Transverse colon (tissue), 4 donors: ENCODE measurements at places on chromosomes 6 and 20. TPM values are rescaled to one million over a fixed set of nuclear protein-coding genes. Genes with fewer than 3 reads are reported as not detected.
A peak's percentile ranks its signal among the peaks of the same experiment; 100 is the strongest.

The RPP21 gene
- total RNA-seq, result 84.2 TPM

The LTB gene
- 7.6 TPM for total RNA-seq

The GRM1 gene
- not detected for total RNA-seq

The LBP gene
- not detected for total RNA-seq

The LYRM4 gene
- 14.0 TPM for total RNA-seq

The TFAP2A gene
- not detected for total RNA-seq

The SLC22A3 gene
- total RNA-seq, result 6.8 TPM

The SPTLC3 gene
- 9.7 TPM for total RNA-seq

The RIPK1 gene
- 34.3 TPM for total RNA-seq

The OR2H1 gene
- total RNA-seq, result not detected

The TCP11 gene
- total RNA-seq, result not detected

DNA sequence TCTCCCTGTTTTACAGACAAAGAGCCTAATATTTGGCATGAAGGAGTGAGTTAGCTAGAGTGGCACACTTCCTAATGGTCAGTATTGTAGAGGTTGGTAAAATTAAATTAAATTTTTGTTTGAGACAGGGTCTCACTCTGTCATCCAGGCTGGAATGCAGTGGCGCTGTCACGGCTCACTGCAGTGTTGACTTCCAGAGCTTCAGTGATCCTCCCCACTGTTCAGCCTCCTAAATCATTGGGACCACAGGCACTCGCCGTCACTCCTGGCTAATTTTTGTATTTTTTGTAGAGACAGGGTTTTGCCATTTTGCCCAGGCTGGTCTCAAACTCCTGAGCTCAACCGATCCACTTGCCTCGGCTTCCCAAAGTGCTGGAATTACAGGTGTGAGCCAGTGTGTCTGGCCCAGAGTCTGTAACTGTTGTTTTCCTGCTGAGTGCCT, 70.9 kb downstream of the SCAND1 start:
- no peaks in the 10 kb centered on the region for H3K4me1 ChIP-seq
- peak overlapping the region; percentile 84 for H3K27ac ChIP-seq
- H3K27me3 ChIP-seq, result no peaks in the 10 kb centered on the region
- no peak overlapping the region for H3K4me3 ChIP-seq

- peaks cover 11% of the 10 kb centered on the region for H3K27me3 ChIP-seq
- H3K4me3 ChIP-seq, result no peak overlapping the region
- H3K27ac ChIP-seq, result no peak overlapping the region
- no peaks in the 10 kb centered on the region for H3K36me3 ChIP-seq
- no peaks in the 10 kb centered on the region for H3K4me1 ChIP-seq
- DNase-seq, result no peak
Measured at GRCh38 chr6:37547564-37548061, 47.9 kb upstream of the CCDC167 start.

DNA sequence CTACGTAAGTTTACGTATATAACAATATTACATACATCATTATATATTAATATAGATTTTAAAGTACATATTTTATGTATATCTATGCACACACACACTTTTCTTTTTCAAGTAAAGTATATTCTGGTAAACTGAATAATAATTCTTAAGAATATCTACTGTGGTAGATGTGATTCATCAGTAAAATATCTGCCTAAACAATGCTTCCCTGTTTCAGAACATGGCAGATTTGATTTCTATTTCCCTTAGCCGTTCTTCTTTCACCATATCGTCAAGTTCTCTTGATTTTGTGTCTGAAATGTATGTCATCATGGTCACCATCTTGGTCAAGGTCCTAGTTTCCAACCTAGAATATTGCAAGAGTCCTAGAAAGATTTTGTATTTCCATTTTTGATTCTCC, 195.6 kb downstream of the HDGFL1 start:
- no peaks in the 10 kb centered on the region for H3K27me3 ChIP-seq
- H3K4me3 ChIP-seq, result no peak overlapping the region
- no peak for DNase-seq
- no peaks in the 10 kb centered on the region for H3K4me1 ChIP-seq
- no peak overlapping the region for H3K27ac ChIP-seq

- DNase-seq, result no peak
- H3K27ac ChIP-seq, result peak overlapping the region; percentile 78
Measured at GRCh38 chr6:168157272-168158212, 78.5 kb upstream of the FRMD1 start.

DNA sequence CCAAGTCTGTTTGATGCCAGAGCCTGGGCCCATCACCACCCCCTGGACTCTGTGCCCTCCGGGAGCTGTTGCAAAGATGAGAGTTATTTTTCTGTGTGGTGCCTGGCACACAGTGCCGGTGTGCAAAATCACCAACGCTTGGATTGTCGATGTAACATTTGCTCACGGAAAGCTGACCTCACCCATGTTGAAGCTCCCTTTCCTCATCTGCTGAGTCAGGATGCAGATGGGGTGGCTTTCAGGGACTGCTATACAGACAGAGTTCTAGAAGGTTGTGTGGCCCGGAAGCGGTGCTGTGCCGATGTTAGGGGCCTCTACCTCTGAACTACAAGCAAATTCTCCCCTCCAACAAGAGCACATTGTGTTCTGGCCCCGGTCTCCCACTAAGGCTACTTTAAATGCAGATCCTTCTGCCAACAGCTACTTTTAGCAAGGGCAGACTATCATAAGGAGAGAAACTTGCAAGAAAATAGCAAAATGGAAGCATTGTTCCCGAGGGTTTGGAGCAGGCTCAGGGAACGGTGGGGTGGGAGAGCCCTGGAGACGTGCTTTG, 34.0 kb downstream of the EYA2 start:
- H3K36me3 ChIP-seq, result no peaks in the 10 kb centered on the region
- no peak overlapping the region for H3K27ac ChIP-seq
- no peak for DNase-seq
- no peak overlapping the region for H3K4me3 ChIP-seq
- no peaks in the 10 kb centered on the region for H3K4me1 ChIP-seq

DNA sequence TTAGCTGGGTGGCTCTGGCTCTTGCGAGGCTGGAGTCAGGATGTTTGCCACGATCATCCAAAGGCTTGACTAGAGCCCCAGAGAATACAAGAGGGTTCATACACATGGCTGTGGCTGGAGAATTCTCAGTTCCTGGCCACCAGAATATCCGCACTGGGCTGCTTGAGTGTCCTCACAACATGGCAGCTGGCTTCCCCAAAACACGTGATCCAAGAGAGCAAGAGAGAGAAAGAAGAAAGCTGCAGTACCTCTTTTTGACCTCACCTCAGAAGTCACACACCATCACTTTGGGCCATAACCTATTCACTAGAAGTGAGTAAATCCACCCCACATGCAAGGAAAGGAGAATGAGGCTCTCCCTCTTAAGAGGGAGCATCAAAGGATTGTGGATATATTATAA, 21.5 kb upstream of the BPIFB1 start:
- no peak overlapping the region for H3K4me3 ChIP-seq
- H3K4me1 ChIP-seq, result no peaks in the 10 kb centered on the region
- H3K27ac ChIP-seq, result no peak overlapping the region
- H3K36me3 ChIP-seq, result no peaks in the 10 kb centered on the region
- DNase-seq, result no peak

- H3K27ac ChIP-seq, result no peak within 1 kb of the TSS
- DNase-seq, result no peak
- H3K4me3 ChIP-seq, result no peak within 1 kb of the TSS
- H3K4me1 ChIP-seq, result peaks cover 3% of the 10 kb centered on the region
- H3K27me3 ChIP-seq, result peaks cover 57% of the 10 kb centered on the region
Measured at GRCh38 chr20:58228484-58229197, at the start of gene ANKRD60. Gene ANKRD60, minus strand, starts transcription at chr20:58228653. Its CDS starts 0 bp downstream, at chr20:58228653.

GRCh38 chr20:43895235-43895634, 19.4 kb upstream of the TOX2 start:
- no peak overlapping the region for H3K4me3 ChIP-seq
- no peak for DNase-seq
- no peaks in the 10 kb centered on the region for H3K4me1 ChIP-seq

GRCh38 chr6:23173234-23173633, 603.9 kb downstream of the HDGFL1 start:
- no peak for DNase-seq
- no peaks in the 10 kb centered on the region for H3K36me3 ChIP-seq
- H3K27ac ChIP-seq, result no peak overlapping the region
- no peak overlapping the region for H3K4me3 ChIP-seq
- H3K4me1 ChIP-seq, result no peaks in the 10 kb centered on the region
- H3K27me3 ChIP-seq, result no peaks in the 10 kb centered on the region

- no peak for DNase-seq
- no peaks in the 10 kb centered on the region for H3K4me1 ChIP-seq
- H3K27me3 ChIP-seq, result no peaks in the 10 kb centered on the region
- H3K4me3 ChIP-seq, result no peak overlapping the region
- H3K27ac ChIP-seq, result no peak overlapping the region
Measured at GRCh38 chr6:135195522-135195921, 14.4 kb downstream of the MYB start.

GRCh38 chr6:44655412-44656342, 268.2 kb downstream of the CDC5L start:
- H3K4me1 ChIP-seq, result no peaks in the 10 kb centered on the region
- no peak overlapping the region for H3K27ac ChIP-seq
- no peaks in the 10 kb centered on the region for H3K27me3 ChIP-seq

- no peaks in the 10 kb centered on the region for H3K36me3 ChIP-seq
- H3K27ac ChIP-seq, result no peak overlapping the region
- H3K27me3 ChIP-seq, result no peaks in the 10 kb centered on the region
- DNase-seq, result no peak
Measured at GRCh38 chr6:157531986-157532365, 151.0 kb downstream of the ZDHHC14 start.

GRCh38 chr20:25338112-25339023, 52.3 kb downstream of the ABHD12 start:
- no peak overlapping the region for H3K27ac ChIP-seq
- H3K4me1 ChIP-seq, result peaks cover 20% of the 10 kb centered on the region
- no peaks in the 10 kb centered on the region for H3K27me3 ChIP-seq
- no peaks in the 10 kb centered on the region for H3K36me3 ChIP-seq
- no peak overlapping the region for H3K4me3 ChIP-seq

DNA sequence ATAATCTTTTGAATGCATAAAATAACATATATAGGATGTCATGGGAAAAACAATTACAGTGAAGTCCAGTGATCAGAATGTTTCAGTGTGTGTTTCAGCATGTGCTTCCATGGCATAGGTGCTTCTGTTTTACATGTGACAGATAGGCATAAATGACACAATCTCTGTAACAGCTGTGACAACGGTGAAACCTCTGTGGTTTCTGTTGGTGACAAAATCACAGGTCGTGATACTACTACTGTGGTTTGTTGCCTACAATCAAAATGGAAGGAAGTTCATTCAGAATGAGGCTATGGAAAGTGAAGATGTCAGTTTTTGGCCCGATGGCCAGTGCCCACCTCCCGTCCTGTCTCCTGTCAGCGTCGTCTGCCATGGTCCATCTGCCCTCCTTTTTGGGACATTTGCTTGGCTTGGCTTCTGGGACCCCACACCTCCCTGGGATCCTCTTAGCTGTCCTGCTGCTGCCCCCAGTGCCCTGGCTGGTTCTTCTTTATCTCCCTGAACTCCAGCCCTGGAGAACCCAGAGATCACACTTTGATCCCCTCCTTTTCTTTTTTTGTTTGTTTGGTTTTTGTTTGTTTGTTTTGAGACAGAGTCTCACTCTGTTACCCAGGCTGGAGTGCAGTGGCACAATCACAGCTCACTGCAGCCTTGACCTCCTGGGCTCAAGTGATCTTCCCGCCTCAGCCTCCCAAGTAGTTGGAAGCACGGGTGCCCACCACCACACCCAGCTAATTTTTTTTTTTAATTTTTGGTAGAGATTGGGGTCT, 79.3 kb upstream of the NAA20 start:
- peak overlapping the region; percentile 86 for H3K27ac ChIP-seq
- no peaks in the 10 kb centered on the region for H3K27me3 ChIP-seq
- no peak overlapping the region for H3K4me3 ChIP-seq

- peak; percentile 48 for DNase-seq
- H3K4me3 ChIP-seq, result peak overlapping the region; percentile 78
- H3K27me3 ChIP-seq, result no peaks in the 10 kb centered on the region
- H3K27ac ChIP-seq, result peak overlapping the region; percentile 96
- no peaks in the 10 kb centered on the region for H3K36me3 ChIP-seq
Measured at GRCh38 chr20:58389324-58389967, 417 bp downstream of the VAPB start.

- no peak overlapping the region for H3K27ac ChIP-seq
- no peaks in the 10 kb centered on the region for H3K27me3 ChIP-seq
- DNase-seq, result no peak
- H3K4me1 ChIP-seq, result no peaks in the 10 kb centered on the region
- H3K4me3 ChIP-seq, result no peak overlapping the region
Measured at GRCh38 chr6:56017198-56017597, 141.8 kb upstream of the BMP5 start.

DNA sequence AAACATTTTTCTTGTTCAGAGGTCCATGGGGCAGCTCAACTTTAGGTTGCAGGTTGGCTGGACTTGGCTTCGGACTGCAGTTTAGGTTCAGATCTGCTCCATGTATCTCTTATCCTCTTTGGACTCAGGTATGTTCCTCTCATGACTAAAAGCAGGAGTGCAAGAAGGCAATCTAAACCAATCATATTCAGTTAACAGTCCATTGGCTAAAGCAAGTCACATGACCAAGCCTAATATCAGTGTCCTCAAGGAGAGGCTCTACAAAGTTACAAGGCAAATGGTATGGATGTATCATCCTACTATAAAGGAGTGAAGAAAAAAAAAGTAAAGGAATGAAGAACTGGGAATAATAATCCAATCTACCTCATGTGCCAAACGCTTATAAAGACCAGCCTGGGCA, 2.5 kb upstream of the ACTR5 start:
- H3K4me3 ChIP-seq, result no peak overlapping the region
- no peak for DNase-seq
- no peak overlapping the region for H3K27ac ChIP-seq
- H3K4me1 ChIP-seq, result peaks cover 16% of the 10 kb centered on the region

GRCh38 chr6:109875973-109876372, 102.1 kb upstream of the GPR6 start:
- DNase-seq, result no peak
- no peaks in the 10 kb centered on the region for H3K4me1 ChIP-seq
- no peaks in the 10 kb centered on the region for H3K27me3 ChIP-seq

DNA sequence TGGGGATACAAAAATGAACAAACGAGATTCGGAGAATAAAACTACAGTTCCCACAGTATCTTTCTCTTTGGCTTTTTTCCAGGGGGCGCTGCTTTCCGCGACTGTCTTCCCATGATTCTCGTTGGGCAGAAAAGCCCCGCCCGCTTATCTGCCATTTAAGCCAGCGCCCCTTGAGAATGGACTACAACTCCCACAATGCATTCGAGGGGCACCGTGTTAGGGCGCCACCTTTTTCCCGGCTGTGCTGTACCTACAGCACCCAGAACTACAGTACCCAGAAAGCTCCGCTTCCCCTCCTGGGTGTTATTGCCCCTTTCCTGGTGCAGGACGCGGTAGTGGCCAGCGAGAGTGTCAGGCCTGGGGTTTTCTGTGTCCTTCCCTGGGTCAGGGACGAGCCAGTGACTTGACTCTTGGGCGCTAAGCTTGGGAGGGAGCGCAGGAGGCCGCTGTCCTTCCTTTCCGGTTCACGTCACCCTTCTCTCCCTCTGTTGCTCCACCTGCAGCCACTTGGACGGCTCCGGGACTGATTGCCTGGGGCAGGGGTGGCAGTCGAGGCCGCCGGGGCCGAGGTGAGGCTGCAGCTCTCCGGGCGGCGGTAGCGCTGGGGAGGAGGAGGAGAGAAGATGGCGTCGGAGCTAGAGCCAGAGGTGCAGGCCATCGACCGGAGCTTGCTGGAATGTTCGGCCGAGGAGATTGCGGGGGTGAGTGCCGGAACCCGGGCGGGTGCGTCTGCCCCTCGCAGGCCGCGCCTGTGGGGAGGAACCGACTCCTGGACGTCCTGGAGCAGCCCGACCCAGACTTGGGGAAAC, at the start of gene UBR2:
UBR2 (plus strand) TSS at position 333 of the 809 bp plus-strand sequence; CDS start at position 624, 291 bp downstream.
- peaks cover 44% of the 10 kb centered on the region for H3K4me1 ChIP-seq
- peak within 1 kb of the TSS; percentile 73 for H3K4me3 ChIP-seq
